Heart right ventricle (tissue), 16 donors: ENCODE measurements at places on chromosomes 16 and 17. TPM values are rescaled to one million over a fixed set of nuclear protein-coding genes. Genes with fewer than 3 reads are reported as not detected.

DNA sequence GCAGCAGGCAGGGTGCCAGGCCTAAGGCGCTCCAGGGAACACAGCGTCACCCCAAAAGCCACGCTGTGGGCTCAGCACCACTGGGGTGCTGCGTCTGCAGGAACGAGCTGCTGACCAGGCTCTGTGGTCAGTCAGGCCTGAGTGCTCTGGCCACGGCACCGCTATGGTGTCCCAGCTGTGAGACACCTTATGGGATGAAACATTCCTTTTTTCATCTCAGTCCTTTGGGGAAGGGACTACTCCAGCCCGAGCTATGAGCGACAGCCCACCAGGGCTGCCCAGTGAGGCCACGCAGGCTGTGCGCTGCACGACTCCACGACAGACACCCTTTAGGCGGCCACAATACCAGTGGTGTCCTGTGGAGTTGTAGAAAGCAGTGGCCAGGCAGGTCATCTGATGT lies 11.1 kb downstream of the MGAT5B start:
- DNase-seq, result no peak

HBA2 gene
- polyA plus RNA-seq, result 2.9 TPM

GRCh38 chr16:46757339-46758050 lies 9.4 kb upstream of the MYLK3 start:
- peak; percentile 78 for DNase-seq

GRCh38 chr17:55284944-55285339 lies 20.2 kb downstream of the HLF start:
- DNase-seq, result no peak

GRCh38 chr17:21174713-21175112 lies 39.2 kb downstream of the TMEM11 start:
- DNase-seq, result no peak

GRCh38 chr17:18270046-18270931 lies 9.8 kb downstream of the MIEF2 start:
- no peak for DNase-seq

LGALS9B gene
- polyA plus RNA-seq, result not detected

DBNDD1 gene
- 0.72 TPM for polyA plus RNA-seq

MMP2 gene
- polyA plus RNA-seq, result 36.1 TPM

GRCh38 chr16:57226701-57227621 lies 18.1 kb upstream of the ARL2BP start:
- no peak for DNase-seq

CMTM1 gene
- polyA plus RNA-seq, result 0.19 TPM

CRYBA1 gene
- not detected for polyA plus RNA-seq
